ENCODE measurements at places on chromosomes 5 and 9.

DNA sequence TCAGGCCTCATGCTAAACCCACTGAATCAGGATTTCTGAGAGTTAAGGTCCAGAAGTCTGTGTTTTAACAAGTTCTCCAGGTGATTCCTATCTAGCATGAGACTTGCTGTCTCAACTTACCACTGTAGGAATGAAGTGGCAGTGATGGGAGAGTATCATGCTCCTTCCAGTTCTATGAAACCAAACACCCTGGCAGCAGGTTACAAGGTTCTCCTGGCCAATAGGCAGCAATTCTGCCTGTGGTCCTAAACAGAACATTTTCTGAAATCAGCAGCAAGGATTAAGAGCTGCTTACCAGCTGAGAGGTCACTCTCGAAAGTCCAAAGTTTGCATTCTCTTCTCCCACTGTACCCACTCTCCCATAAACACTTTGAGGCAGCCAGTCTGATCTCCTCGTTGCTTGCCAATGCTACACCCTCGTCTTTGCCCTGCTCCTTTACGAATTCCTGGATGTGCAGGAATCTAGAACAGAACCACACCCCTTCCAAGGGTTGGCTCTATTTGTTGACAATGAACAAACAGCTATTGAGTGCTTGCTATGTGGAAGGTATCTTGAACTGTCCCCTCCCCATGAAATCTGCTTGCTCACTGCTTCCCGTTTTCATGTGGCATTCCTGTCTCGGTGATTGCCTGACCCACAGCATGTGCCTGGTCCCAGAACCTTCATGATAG, 100.5 kb downstream of the TMEM174 start:
- no peak for DNase-seq

GRCh38 chr9:131398204-131398603, 4.3 kb downstream of the PRRC2B start:
- no peak for DNase-seq

DNA sequence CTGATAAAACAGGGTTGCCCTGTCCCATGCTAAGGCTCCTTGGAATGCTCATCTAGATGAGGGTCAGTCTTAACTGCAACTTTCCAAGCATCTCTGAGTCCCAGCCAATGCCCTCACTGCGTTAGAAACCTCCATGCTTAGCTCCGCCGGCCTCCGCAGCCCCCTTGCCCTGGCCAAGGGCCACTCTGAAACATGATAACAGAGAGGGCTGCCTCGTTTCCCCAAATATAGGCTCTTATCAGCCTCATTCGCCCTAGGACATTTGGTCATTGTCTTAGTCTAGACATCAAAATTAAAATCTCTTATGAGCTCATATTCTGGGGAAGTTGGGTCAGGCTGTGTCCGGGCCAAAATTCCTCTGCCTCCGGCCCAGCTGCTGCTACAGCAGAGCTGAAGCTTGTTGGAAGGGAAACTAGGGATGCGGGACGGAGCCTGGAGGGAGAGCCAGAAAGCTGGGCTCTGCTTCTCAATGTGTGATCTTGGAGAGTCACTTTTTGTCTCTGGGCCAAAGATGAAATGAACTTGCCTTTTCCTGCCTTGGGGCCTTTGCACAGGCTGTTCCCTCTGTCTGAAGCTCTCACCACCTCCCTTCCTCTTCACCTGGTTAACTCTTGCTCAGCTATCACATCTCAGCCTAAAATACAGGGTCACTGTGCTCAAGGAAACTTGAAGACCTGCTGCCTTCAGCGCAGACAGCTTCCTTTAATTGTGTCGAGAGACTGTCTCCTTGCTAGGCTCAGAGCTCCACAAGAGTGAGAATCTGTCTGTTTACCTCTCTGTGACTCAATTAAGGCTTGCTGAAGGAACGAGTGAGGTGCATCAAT, 191.3 kb downstream of the RGS3 start:
- DNase-seq, result no peak

DNA sequence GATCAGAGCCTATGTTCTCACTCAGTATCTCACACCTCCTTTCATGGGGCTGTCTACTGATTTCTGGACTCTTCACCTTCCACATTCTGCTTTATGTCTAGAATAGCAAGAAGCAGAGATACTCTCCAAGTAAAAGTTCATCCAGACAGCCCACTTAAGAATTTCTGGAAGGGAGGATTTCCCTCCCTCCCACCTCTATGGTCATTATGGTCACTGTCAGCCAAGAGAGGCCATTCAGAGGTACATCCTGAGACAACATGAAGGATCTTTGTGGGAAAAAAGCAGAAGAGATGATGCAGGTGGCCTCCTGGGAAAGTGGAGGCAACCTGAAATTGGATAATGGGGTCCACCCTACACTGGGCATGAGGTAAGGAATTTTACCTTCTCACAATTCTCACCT, 179.5 kb upstream of the ZNF462 start:
- DNase-seq, result no peak

- no peak for DNase-seq
These were observed 51.1 kb upstream of the MIER3 start for GRCh38 chr5:57002959-57003485.

DNA sequence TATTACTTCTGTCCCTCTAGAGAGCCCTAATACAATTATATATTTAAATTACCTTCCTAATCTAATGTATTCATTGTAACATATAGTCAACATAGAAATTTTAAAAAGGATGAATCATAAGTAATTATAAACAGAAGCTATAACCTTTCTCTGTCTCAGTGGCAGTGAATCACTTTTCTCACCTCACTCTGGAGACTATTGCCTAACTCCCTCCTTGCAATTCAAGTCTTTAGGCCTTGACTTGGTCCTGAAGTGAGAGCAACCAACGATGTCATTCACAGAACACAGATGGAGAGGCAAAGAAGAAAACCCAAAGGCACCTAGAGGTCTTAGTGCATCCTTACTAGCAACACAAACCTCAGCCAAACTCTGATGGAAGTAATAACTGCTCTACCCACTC, 133.3 kb upstream of the DPYSL3 start:
- DNase-seq, result no peak

DNA sequence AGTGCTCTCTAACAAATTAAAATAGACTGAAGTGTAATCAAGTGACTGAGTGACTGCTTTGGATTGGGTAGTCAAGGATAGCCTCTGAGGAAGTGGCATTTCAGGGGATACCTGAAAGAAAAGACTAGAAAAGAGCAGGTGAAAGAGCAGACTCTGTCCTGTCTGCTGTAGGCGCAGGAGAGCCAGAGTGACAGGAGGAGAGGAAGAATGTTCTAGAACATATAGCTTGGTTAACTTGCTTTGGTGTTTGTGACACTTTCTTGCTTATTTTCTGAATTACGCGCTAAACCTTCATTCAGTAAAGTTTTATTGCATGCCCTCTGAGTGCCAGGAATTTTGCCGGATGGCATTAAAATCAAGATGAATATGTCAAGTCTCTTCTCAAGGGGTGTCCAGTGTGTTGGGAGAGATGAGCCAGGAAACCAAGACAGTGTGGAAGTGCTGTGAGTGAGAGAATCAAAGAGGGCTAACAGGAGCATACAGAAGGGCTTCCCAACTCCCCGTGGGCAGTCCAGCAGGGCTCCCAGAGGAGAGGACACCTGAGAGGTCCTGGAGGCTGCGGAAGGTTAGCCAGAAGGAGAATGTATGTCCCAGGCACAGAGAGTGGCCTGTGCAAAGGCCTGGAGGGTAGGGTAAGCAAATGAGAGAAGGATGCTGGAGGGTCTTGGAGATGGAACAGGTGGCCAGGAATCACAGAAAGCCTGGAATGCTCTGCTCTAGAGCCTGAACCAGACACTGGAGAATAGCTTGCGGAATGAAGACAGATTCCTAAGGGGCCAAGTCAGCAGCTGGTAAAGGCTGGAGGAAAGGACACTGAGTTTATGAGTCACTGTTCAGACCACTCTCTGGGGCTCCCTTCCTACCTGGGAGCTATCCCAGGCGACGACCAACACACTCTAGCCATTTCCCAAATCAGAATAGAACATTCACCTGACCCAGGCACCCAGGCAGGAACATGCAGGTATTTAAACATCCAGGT, 59.3 kb downstream of the SLC22A5 start:
- DNase-seq, result peak; percentile 69

DNA sequence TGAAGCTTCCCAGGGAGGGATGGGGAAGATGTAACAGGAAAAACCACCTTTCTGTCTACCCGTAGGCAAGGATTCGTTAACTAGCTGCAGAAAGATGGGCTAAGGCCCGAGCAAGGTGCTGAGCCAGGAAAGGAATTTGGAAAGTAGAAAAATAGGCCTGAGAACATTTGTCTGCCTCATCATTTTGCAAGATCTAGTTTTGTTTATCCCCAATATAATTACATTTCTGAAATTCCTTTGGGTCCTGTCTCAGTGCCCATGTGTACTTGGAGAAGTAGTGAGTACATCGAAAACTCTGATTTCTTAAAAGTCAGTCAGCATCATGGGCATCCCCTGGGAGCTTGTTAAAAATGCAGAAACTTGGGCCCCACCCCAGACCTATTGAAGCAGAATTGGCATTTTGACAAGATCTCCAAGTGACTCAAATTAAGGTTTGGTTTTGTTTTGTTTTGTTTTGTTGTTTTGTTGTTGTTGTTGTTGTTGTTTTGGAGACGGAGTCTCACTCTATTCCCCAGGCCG, 52.1 kb upstream of the CEMIP2 start:
- DNase-seq, result peak; percentile 27

DNA sequence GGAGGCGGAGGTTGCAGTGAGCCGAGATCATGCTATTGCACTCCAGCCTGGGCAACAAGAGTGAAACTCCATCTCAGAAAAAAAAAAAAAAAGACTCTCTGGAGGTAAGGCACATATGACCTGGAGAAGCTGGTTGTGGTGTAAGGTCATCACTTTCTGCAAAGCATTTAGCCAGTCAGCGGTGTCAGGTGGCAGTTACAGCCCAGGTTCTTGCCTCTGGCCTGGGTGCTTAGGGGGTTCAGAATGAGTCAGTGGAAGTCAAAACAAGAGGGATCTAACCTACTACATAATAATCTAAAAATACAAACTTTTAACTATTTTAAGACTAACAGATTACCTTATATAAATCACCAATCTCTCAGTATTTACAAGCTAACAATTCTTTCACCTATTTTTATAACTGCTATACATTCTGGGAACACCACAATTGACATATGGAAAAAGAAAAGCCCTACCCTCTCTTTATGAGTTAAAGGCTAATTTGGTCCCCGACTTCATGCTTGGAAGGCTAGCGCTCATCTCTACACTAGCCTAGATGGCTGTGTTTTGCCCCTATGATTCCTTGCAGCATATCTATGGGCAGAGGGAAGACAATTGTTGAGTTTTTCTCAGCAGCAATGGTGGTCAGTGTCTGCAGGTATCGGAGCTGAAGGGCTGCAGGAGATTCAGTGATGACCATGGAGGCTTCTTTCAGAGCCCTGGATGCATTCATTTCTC, 29.2 kb downstream of the STOM start:
- no peak for DNase-seq

- DNase-seq, result peak; percentile 37
These were observed 28.4 kb downstream of the PSAT1 start for GRCh38 chr9:78325343-78325742.

GRCh38 chr5:141382469-141383294, at the start of gene PCDHGA7:
Gene PCDHGA7, plus strand, starts transcription at chr5:141382742. Its CDS starts 158 bp downstream, at chr5:141382900.
- DNase-seq, result peak; percentile 58

DNA sequence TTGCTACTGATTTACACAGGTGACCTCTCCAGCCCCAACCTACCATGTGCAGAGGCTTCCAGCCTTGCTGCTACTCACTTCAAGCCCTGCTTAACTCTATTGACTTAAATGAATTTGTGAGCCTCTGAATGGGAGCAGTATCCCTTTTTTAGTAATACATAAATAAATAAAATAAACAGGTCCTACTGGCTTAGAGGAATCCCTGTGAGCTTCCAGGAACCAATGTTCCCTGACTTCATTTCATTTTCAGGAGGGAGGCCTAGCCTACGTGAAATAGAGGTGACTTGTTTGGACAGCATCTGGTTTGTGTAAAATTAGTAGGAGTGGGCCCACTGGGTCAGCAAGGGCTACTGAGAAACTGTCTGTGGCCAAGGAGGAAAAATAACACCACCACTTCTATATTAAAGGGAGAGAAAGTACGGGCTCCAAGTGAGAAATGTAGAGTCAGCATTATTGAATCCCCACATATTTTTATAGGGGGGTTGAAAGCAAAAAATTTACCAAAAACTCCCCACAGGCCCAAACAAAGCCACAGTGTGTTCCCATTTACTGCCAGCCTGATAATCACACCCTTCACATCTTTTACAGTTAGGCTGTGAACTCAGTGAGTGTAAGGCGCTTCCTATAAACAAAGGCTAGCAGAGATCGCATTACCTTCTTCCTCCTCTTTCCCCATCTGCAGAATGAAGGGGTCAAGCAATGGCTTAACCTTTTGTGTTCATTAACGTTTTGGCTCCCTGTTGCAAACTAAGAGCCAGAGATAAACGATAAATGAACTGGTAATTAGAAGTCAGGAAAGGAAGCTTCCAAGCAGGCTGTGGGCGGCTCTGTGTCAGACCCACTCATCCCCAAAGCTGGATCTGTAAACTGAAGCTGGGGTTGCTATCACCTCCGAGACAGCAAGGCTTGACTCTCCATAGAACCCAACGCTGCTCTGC, 138.8 kb upstream of the LIFR start:
- DNase-seq, result no peak

- DNase-seq, result peak; percentile 32
These were observed 191.8 kb downstream of the ESM1 start for GRCh38 chr5:54793468-54794134.

- DNase-seq, result no peak
These were observed 76.0 kb upstream of the TBCA start for GRCh38 chr5:77852068-77852513.
